Stimulated activated CD4-positive, alpha-beta T cell treated with anti-CD3 and anti-CD28 coated beads, Interleukin-1b, Interleukin-23, amount 100 ng/mL, for 1 hour (primary cell): ENCODE measurements at places on chromosomes 7 and 10.

- no peak for DNase-seq
Observed at GRCh38 chr7:122520971-122521555, 177.9 kb downstream of the RNF133 start.

DNA sequence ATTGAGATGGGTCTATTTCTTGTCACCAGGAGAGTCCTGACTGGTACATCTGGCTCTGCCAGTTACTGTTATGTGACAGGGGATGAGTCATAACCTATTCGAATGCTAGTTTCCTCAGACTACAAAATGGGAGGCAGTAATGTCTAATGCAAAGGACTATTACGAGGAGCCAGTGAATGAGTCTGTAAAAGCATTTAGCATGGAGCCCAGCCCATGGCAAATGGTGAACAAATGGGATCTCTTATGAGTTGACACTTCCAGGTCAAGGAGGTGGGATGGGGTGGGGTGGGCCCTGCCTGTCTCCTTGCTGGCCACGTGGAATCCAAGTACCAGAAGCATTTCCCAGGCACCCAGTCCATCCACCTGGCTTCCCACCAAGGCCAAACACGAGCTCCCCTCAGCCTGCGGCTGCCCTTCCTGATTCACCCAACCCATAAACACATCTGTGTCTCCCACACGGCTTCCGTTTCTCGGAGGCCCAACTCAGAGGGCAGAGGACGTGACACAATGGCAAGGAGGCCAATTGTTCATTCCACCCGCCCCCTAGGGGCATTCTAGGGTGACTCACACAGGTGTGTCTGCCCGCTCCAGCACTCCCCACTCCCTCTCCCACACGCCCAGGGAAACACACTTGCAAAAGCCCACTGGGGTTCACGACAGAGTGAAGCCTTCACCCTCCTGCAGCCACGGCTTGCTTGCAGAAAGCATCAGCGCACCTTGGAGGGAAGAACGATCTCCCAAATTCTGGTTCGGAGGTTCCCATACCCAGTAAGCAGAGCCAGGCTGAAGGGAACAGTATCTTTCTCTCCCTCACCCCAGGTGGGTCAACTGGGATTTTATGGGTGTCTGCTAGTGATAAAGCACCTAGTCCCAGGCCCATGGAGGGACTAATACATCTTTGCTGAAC is 109.8 kb downstream of the SH3PXD2A start:
- DNase-seq: peak; percentile 32

- DNase-seq: no peak
Observed at GRCh38 chr10:47406870-47407691, 23.0 kb upstream of the ZNF488 start.

DNA sequence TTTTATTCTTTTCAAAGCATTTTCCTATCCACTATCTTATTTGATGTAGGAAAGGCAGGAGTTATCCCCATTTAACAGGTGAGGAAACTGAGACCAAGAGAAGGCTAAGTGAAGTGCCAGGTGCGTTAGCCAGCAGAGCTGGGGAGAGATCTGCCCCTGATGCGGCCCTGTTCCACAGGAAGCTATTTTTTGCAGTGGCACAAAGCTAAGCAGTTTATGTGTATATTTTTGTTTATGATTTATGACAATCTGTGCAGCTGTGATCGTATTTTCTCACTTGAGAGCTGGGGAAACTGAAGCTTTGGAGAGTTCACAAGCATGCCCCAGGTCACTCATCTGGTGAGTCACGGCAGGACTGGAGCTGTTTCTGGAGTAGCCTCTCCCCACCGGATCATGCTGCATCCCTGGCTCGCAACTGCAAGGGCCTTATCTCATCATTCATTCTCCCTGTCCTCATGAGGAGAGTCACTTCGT is 38.8 kb downstream of the SLC29A3 start:
- no peak for DNase-seq

GRCh38 chr10:70437721-70438120 is 3.8 kb downstream of the NODAL start:
- DNase-seq: no peak
